Fibroblast of skin of left biceps (primary cell): ENCODE measurements at places on chromosomes 2 and 18.

DNA sequence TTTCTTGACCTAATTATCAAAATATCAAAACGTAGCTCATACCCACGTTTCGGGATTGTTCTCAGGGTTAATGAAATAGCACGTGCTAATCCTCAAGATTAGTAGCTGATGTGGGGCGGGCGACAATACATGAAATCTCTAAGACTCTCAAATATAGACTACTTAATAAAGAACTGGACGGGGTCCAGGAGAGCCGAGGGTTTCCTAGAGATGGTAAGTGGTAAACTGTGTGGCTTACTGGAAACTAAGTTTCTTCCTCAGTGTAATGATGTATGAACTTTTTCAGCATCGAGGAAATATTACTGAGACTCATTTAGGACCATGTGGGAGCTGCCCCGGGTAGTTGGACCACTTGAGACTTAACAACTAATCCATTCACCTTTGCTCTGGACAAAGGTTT, 453.3 kb upstream of the SALL3 start:
- no peak for DNase-seq

GRCh38 chr2:210752532-210752931, 196.1 kb downstream of the CPS1 start:
- DNase-seq: no peak

GRCh38 chr2:181790716-181791649, 100.5 kb upstream of the ITPRID2 start:
- peak; percentile 92 for DNase-seq

DNA sequence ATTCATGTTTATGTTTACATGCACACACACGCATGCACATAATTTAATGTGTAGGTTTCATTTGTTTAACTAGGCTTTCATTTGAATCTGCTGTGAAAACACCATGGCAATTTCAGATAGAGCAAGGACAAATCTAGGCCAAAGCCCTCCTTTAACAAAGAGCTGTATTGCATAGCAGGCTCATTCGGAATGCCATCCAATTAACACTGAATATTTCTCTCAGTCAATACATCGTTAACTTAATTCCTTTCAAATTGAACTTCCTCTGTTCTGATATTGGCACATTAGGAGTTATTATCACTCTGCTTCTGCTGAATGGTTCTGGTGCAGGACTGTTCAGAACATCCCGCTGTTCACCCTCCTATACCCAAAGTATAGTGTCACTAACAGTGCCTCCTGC, 435.1 kb upstream of the CDH20 start:
- no peak for DNase-seq

DNA sequence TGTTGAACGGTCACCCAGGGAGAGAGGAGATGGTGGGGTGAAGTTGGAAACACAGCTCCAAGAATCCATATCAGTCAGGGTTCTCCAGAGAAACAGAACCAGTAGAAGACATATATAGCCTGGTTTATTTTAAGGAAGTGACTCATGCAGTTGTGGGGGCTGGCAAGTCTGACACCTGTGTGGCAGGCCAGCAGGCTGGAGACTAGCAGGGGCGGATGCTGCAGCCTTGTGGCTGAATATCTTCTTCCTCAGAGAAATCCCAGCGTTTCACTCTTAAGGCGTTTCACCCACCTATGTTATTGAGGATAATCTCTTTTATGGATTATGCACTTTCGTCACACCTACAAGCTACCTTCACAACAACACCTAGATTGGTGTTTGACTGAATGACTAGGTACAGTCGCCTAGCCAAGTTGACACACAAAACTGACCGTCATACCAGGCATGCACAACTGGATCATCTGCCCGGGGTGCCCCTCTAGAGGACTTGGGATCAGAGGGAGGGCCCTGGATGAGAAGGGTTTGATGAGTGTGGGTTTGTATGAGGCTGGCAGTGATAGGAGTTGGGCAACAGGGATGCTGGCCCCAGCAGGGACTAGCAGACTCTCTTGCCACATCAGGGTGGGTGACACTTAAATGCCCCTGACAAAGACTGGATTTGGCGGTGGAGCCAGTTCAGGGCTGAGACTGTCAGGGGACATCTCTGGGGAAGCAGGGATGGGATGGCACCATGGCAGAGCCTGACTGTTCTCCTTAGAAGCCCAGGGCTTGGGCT, 23.4 kb downstream of the MROH2A start:
- DNase-seq: no peak

- DNase-seq: no peak
Observed at GRCh38 chr2:216293883-216294282, 78.4 kb downstream of the MARCHF4 start.

DNA sequence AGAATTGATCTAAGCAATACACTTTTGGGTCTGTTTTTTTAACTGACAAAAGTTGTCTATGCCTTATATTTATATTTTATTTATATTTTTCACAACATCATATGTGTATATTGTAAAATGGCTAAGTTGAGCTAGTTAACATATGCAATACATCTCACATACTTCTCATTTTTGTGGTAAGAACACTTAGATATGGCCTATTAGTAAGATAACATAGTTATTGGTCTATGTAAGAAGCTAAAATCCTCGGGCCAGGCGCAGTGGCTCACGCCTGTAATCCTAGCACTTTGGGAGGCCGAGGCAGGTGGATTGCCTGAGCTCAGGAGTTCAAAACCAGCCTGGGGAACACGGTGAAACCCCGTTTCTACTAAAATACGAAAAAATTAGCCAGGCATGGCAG, 275.6 kb upstream of the ID2 start:
- DNase-seq: no peak

GRCh38 chr18:30415903-30416302, 626.6 kb downstream of the DSC3 start:
- no peak for DNase-seq

DNA sequence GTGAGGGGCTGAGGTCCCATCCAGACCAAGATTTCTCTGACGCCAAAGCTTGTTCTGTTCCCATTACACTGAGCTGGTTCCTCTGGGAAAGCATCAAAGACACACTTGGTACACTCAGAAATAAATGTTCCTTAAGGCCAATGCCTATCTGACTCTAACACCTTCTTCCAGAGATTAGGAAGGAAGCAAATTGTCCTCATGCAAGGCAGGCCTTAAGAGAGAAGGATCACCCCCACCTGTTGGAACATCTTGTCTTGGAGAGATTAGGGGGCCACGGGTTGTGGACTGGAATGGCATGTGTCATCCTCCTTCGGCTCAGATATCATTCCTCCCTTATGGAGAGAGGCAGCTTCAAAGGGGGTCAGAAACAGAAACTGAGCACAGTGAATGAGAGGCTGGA, 100.2 kb downstream of the ANKRD44 start:
- DNase-seq: no peak

DNA sequence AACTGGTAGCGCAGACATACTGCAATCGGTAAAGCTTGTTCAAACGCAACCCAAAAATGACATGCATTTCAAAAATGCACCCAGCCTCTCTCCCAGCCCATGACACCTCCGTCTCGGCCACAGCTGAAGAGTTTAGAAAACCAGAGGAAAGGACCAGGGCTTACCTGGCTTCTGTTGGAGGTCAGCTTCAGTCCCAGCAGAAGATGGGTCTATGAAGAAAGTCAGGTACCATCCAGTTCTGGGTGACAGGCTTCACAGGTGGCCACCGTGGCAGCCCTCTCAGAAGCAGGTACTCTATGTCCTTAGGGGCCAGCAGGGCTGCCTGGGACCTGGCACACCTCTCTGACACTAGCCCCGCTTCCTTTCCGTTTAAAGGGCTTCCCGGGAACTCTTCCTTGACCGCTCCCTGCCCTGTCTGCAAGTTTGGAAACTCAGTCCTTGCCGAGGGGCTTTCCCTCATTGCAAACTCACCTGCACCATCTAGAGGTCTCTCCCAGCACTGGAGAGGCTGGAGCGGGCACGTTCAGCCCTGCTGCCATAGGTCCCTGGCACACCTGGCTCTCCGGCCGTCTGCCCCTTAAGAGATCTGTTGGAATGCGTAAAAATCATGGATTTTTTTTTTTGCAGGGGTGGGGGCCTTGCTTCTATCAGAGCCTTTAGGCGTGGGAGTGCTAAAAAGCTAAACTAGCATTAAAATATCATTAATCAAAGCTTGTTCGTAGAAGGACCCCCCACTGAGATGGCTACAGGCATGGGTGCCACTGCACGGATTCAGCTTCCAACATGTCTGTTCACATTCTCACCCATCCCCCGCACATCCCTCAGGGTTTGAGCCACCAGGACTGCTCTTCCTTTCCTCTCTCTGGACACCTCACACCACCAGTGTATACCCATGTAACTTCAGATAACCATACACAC, at the start of gene EDAR:
Gene EDAR, minus strand, starts transcription at position 425 of the 918 bp plus-strand sequence. CDS start 58,206 bp downstream, outside the sequence.
- DNase-seq: no peak

- no peak for DNase-seq
Observed at GRCh38 chr2:188813857-188814256, 160.3 kb upstream of the COL3A1 start.

- peak; percentile 51 for DNase-seq
Observed at GRCh38 chr2:29123617-29124349, 8.6 kb downstream of the CLIP4 start.

- no peak for DNase-seq
Observed at GRCh38 chr2:118539290-118539689, 308.2 kb downstream of the EN1 start.

DNA sequence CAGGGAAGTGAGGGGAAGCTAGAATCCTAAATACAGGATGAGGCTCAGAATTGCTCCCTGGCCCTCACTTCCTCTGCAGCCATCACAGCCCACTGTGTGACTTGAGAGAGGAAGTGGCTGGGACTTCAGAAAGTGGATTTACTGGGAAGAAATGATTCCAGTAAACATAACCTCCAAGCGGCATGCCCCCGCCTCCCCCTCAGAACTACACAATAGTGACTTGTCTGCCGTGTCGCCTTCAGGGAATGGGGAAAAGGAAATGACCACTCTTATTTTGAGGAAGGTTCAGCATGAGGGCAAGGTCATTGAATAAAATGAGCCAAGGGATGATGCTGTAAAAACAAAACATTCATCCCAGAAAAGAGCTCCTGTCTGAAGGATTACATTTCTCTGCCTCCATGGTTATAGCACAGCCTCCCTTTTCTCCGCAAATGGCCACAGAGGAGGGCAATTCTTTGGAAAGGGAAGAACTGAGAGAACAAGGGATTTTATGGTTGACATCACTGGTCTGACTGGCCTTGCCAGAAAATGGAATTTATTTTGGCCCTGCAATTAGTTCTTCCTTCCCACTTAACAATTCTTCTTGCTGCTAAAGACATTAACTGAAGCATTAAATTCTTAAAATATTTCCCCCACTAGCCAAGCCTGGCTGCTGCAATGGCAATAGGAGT, 78.9 kb upstream of the DAPL1 start:
- DNase-seq: no peak

DNA sequence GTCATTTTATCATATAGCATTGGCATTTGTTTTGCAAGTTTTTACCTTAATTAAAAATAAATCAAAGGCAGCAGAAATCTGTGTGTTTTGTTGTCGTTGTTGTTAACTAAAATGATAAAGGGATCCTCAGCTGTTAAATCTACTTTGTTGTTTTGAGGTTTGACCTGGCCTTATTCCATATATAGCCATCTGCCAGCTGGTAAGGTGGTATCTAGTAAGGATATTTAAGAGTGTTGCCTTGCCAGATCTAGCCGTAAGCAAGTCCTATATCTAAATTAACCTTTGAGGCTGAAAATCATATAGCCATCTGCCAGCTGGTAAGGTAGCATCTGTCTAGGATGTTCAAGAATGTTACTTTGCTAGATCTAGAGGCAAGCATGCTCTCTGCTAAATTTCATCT, 56.6 kb downstream of the BMPR2 start:
- DNase-seq: no peak

DNA sequence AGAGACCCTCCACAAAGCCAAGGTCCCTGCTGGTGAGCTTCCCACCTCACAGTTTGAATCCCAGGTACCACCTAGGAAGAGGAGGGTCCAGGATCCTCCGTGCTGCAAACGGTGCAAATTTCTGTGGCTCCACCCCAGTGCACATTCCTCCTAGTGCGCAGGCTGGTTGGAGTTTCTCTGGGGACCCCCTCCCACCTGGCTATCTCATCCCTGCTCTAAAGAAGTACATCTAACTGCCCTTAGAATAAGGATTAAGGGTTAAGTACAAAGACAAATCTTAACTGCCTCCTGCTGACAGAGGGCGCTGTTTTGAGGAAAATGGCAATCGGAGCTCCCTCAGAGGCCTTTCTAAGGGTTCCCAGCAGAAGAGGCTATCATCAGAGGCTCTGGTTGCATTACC, 109.6 kb upstream of the FSIP2 start:
- no peak for DNase-seq

DNA sequence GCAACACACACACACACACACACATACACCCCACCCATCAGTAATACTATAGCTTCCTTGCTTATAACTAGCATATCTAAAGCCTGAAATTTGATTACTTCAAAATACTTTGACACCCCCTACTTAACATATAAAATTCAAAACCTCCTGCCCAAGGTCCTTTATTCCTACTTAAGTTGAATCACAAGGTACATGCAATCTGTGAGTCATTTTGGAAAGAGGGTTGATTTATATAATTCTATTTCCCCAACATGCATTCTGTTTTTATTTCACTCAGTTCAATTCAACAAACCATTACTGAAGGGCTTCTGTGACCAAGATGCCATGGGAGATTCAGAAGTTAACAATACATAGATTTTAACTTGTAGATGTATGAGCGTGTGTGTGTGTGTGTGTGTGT, 420.7 kb downstream of the METTL4 start:
- no peak for DNase-seq

GRCh38 chr18:30652387-30652786, 390.2 kb downstream of the DSC3 start:
- no peak for DNase-seq

DNA sequence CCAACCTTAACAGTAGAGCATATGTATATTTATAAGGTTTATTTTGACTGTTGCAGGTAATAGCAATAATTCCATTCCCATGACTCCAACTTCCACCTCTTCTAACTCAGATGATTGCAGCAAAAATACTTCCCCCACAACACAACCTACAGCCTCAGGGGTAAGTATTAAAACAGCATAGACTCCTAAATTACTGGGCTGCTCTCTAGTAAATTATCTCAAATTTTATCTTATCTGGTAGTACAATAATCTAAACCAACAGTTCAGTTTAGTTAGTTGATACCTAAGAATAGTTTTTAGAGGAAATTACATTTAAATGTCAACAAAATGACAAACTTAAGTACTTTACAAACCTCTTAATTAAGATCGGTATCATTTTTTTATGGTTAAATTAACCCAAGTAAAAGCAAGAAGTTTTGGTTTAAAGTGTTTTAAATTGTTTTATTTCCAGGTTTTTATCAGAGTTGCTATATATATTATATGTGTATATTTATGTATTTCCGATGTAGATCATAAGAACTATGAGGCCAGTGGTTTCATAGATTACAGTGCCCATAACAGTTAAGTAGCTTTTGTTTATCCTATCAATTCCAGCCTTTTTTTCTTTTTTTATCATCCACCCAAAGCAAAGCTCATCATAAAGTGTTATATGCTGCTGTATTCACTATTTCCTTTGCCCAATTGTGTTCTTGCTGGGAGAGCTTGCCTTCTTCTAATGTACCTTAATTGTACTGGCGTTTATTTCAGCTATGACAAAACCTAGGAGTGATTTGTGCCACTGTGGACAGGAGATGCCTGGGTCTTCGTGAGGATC, 13.7 kb downstream of the GATA6 start:
- DNase-seq: no peak

GRCh38 chr2:191638079-191638801, 39.7 kb upstream of the NABP1 start:
- DNase-seq: no peak

- DNase-seq: no peak
Observed at GRCh38 chr18:10798727-10799550, 273.1 kb downstream of the NAPG start.
